ENCODE measurements at places on chromosomes 1 and 21.

DNA sequence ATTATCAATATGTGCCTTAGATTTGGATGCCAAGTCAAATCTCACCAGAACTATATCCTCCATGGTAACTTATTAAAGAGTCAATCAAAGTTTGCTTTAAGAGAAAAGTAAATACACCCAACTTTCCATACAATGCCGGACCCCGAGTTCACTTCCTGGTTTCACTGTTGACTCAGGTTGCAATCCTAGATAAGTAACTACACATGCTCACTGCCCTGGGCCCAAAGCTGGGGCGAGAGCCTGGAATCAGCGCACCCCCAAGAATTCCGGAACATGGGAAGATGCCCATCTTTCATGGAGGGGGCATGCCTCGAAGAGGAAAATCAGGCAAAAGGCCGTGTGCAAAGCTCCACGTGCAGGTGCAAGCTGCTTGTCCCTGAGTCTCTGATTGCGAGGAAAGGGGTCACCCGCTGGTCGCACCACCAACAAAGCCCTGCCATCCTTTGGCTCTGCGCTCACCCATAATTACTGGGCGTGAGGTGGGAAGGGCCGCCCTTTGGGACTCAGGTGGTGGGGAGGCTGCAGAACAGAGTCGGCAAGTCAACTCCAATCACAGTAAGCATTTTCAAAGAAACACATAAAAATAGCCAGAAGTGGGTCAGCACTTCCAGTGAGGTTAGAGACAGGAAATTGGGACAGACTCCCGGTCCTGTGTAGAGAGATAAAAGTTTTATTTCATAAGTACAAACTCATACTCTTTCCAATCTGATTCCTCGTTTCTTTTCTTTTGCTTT, 167.7 kb downstream of the TOMM20 start:
- DNase-seq, result no peak

GRCh38 chr1:217393896-217394295, 237.0 kb downstream of the GPATCH2 start:
- no peak for DNase-seq

GRCh38 chr1:183554577-183554976, 35.7 kb downstream of the NCF2 start:
- no peak for DNase-seq

DNA sequence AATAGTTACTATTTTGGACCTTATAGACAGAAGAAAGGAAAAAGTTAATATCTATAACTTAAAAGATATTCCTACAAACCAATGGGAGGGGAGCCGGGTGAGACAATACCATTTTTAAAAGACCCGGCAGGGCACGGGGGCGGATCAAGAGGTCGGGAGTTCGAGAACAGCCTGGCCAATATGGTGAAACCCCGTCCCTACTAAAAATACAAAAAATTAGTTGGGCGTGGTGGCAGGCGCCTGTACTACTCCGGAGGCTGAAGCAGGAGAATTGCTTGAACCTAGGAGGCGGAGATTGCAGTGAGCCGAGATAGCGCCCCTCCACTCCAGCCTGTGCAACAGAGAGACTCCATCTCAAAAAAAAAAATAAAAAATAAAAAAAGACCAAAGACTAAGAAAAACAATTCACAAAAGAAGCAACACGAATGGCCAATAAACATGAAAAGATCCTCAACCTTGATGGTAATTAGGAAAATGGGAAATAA, 1.2 kb upstream of the PSMB2 start:
- DNase-seq, result no peak

DNA sequence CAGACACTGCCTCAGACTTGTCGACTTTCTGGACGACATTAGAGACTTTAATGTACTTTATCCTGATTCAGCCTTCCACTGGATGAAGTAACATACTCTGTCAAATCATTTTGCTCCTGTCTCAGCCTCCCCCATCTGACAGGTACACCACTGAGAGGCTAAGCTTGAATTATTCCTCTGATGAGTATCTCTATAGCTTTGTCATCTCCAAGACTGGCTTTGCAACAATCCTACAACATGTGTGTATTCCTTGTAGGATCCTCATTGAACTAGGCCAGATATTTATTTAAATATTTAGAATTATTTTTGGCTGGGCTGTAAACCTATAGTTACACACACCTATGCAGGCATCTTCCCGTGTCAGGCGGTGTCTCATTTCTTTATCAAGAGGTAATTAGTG, 1.1 kb upstream of the TRIM58 start:
- no peak for DNase-seq

DNA sequence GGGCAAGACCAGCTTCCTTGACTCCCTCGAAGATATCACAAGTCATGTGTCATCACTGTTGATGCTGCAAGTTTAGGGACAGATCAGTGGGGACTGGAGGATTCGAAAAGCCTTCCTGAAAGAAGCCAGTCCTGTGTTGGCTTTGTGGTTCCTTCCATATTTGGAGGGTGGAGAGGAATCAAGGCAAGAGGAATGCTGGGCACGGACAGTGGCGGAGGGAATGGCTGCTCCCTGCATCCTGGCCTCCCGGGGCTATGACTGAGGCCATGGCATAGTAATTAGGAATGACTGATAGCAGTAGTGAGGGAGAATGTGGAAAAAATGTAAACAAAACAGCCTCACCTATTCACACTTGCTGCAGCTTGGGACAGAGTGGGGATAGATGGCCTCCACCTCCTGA, 36.4 kb downstream of the VANGL1 start:
- no peak for DNase-seq

GRCh38 chr1:245858722-245859492, 648.2 kb downstream of the SMYD3 start:
- DNase-seq, result no peak

GRCh38 chr21:39176271-39176709, 7.0 kb downstream of the PSMG1 start:
- no peak for DNase-seq

DNA sequence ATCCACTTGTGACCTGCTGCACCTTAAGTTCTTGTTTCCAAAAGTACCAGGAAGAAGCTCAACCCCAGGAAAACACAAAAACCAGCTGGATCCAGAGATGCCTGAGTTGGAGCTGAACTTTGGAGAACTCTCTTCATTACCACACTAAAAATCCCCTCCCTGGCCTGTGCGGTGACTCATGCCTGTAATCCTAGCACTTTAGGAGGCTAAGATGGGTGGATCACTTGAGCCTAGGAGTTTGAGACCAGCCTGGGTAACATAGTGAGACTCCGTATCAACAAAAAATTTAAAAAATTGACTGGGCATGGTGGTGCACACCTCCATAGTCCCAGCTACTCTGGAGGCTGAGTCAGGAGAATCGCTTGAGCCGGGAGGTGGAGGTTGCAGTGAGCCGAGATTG, 6.2 kb downstream of the MAP1LC3C start:
- no peak for DNase-seq

DNA sequence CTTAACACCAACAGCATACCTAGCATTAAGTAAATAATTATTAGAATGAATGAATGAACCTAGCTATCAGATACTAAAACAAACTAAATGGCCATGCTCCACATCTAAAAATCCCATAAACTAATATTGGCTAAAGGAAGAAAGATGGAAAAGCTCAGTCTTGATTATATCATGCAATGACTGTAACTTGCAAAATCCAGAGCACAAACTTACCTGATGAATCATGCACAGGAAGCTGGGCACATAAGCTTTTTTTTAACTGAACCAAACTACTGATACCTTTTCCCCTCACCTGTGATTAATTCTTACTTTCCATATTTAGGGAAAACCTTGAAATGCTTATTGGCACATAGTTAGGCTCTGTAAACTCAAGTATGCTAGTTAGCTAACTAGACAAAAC, 70.2 kb downstream of the KIF14 start:
- DNase-seq, result no peak

- DNase-seq, result no peak
Measured at GRCh38 chr21:44911384-44912157, 9.1 kb downstream of the ITGB2 start.

DNA sequence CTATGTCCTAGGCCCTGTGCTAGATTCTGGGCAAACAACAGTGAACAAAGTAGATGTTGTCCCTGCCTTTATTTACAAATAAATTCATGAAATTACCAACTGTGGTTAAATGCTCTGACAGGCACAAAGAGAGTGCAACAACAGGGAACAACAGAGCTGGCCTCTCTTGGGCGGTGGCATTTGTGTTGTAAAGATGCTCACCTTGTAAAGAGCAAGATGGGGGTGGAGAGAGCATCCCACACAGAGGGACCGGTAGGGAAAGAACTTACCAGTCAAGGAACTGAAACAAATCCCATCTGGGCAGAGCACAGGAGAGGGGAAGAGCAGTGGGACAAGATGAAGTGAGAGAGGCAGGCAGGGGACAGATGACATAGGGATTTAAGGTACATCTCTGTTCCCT, 21.6 kb upstream of the SLC22A15 start:
- no peak for DNase-seq

- DNase-seq, result no peak
Measured at GRCh38 chr1:41612953-41613352, 128.5 kb upstream of the EDN2 start.

- DNase-seq, result no peak
Measured at GRCh38 chr1:113226148-113226547, 153.2 kb downstream of the LRIG2 start.

DNA sequence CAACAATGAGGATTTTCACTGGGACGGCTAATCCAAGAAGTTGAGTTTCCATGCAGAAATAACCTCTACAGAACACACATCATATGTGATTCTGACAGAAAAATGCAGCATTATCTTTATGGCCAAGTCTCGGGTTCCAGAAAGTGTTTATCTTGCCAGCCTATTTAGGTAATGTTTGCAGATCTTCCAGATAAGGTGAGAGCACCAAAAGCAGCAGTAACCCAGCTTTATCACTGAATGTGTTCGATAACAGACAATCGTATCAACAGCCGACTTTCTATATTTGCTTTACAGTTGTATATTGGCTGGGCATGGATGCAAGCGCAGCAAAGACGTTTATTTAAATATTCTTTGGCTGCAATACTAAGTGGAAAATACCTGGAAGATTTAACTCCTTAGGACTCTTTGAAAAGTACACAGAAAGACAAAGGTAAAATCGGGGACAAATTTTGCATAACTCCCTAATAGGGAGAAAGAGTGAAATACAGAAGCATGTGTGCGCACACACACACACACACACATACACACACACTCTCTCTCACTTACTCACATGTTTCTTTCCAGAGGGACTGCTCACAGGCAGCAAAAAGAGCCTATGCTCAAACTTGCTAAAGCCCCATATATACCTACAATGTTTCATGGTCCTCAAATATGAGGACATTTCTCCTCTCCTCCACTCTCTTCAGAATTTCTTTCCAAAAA, 3.0 kb upstream of the CTSK start:
- DNase-seq, result no peak

- no peak for DNase-seq
Measured at GRCh38 chr1:32774950-32775634, 42.1 kb downstream of the YARS1 start.

DNA sequence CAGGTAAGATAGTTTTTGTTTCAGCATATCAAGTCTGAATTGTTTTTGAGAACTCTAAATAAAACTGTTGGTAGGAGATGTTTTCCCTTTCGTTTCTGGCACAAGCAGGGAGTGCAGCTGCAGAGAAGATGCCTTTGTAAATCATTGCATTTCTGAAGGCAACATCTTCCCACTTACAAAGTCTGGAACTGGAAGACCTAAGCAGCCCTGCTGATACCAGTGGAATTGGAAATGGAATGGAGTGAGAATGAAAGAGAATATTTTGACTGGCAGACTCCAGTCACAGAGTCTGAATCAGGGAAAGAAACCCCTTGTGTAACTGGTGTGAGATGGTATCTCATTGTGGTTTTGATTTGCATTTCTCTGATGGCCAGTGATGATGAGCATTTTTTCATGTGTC, 815.6 kb downstream of the LTN1 start:
- DNase-seq, result no peak

DNA sequence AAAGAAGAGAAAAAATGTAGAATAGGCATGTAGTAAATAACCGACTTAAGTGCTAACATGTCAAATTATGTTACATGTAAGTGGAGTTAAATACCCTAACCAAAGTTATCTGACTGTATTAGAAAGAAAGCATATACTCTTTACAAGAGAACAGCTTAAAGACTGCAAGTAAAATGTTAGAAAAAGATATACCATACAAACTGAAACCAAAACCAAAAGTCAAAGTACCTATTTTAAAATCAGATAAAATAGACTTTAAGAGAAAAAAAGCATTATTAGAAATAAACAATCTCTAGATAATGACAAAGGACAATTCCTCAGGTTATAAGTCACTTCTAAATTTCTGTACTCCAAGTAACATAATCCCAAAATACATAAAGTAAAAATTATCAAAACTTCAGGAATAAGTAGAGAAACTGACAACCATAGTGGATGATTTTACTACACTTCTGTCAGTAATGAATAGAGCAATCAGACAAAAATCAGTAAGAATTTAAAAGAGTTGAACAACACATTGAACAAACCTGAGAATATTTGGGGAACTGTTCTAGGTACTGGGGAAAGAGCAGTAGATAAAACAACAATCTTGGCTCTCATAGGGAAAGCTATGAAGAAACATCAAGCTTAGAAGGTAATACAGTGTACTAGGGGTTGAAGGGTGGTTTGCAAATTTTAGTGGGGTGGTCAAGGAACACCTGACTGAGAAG, 127.3 kb downstream of the TBX19 start:
- no peak for DNase-seq

GRCh38 chr1:9306006-9306405, 13.3 kb downstream of the SPSB1 start:
- DNase-seq, result no peak

- no peak for DNase-seq
Measured at GRCh38 chr1:82269431-82269830, 468.7 kb downstream of the ADGRL2 start.

GRCh38 chr1:19780267-19780877, 19.3 kb downstream of the TMCO4 start:
- DNase-seq, result no peak

- DNase-seq, result no peak
Measured at GRCh38 chr1:30090162-30090820, 633.1 kb downstream of the MATN1 start.

DNA sequence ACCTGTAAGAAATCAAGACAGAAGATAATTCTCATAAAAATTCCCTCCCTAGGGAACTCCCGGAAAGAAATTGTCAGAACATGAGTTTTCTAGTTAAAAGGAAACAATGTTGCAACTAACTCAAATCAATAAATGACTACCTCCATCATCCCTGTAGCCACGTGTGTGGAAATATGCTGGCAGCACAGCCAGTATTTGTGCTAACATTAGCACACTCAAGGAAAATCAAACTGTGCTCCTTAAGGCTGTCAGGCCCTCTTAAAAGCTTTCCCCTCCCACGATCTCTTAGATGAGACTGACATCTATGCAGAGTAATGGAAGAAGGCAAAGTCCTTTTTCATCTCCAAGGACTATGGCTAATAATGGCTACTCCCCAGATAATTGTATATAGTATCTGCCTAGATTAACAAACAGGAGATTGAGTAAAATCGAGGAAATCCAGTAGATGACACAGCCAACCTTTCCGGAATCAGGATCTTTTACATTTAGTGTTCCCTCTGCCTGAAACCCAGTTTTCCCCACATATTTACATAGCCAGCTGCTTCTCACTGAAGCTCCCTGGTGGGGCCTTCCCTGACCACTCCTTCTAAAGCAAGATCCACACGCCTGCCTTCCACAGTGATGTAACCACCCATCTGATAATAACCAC, 50.9 kb upstream of the NR5A2 start:
- no peak for DNase-seq
